H4 (cell line): ENCODE measurements at places on chromosomes 16 and 17. TPM values are rescaled to one million over a fixed set of nuclear protein-coding genes. Genes with fewer than 3 reads are reported as not detected.
A peak's percentile ranks its signal among the peaks of the same experiment; 100 is the strongest.

GRCh38 chr17:74920642-74921025, 2.4 kb downstream of the USH1G start:
- no peak for DNase-seq

- no peak for DNase-seq
Measured at GRCh38 chr17:34365340-34365739, 2.3 kb upstream of the CCL1 start.

- no peak for DNase-seq
Measured at GRCh38 chr16:19282101-19282500, 3.4 kb upstream of the CLEC19A start.

DNA sequence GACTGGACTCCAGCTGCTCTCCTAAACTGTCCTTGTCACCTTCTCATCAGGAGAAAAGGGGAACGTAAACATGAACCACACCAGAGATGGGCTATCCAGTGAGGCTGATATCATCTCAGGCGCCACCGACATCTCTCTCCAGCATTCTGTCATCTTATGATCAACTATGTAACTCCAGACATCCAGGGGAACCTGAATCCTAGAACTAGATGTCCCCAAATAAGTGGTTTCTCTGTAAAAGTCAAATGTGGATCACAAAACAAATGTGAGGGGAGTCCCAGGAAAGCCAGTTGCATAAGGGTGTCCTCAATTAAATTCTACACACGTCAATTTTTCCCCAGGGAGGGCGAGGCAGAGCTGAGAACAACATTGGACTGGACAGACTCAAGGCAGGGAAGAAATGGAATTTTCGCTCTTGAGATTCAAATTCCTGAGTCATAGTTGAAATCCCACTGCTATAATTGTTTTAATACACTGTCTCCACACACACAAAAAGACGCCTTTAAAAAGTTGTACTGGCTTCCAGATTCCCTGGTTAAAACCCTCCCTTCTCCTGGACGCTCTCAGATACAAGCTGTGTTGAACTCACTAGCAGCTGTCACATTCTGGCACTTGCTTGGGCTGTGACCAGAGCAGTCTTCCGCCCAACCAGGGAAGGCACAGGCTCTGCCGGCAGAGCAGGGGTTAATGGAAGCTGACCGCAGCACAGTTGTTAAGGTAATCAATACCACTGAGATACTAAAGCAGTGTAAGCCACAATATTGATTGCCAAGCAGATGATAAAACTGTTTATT, 62.6 kb downstream of the ZFHX3 start:
- DNase-seq = no peak

DNA sequence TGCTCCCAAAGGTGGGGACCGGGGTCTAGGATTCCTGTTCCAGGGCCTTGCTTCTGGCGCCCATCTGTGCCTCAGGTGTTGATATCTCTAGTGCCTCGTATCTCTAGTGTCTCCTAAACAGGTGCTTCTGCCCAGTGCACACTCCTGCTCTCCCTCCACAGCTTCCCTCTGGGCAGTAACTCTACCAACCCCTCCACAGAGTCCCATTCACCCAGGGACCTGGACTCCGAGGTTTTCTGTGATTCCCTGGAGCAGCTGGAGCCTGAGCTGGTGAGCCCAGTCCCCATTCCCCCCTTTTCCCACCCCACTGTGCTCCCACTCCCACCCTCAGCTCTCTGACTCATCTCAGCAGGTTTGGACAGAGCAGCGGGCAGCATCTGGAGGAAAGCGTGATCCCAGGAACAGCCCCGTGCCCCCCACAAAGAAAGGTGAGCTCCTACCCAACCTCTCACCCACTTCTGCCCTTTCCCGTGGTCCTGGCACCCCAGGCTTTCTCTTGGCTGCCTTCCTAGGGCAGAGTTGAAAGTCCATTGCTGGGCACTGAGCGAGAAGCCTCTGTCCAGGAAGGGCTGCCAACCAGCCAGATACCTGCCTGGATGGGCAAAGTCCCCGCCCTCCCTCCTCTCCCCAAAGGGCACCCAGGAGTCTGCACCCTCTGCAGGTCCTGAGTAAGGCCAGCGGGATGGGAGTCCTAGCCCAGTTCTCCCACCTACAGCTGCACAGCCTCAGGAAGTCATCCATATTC, 2.2 kb downstream of the ACBD4 start:
- no peak for DNase-seq

DNA sequence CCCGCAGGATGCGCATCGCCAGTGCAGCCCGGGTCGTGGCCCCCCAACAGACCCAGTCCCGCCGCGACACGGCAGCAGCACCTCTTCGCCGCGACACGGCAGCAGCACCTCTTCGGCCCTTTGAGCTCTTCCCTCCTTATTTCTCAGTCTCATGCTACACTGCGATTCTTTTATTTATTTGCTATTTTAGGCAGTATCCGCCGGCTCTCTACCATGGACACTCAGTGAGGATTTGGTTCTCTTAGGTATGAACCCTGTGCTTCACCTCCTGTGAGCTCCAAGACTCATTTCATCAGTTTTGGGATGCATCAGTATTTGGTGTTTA, 8.3 kb upstream of the MAP2K3 start:
- DNase-seq = no peak

DNA sequence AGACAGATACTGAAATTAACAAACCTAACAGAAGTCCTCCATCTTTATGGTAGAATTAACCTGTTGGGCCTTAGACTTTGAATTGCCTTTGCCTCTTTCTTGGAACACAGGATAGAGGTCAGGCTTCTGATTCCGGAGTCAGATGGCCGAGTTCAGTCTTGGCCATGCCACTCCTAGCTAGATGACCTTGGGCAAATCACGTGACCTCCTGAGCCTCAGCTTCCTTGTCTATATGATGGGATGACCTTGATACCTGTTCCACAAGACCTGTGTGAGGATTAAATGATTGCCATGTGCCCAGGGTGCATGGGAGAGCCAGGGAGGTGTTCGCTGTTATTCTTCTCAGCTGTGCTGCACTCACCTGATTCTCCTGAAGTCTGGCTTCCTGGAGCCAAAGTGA, 161.4 kb downstream of the CMIP start:
- no peak for DNase-seq

RNF166 gene
- 16.0 and 30.4 TPM in 2 replicates for total RNA-seq

DNA sequence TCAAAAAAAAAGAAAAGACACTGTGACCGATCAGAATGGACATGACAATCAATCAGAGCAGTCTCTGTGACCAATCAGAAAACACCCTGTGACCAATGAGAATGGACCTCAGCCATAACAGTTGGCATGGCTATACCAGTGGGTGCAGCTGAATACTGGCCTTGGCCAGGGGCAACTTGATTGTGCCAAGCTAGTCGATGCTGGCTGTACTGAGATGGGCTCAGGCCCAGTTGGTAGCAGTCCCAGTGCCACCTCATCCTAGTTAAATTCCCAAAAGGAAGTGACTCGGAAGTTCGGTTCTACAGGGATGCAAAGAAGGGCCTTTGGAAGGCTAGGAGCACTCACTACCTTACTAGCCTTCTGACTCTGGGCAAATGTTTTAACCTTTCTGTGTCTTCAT, 37.2 kb upstream of the BCO1 start:
- DNase-seq = no peak

GRCh38 chr16:35252356-35252936, 1793.0 kb downstream of the TP53TG3F start:
- no peak for DNase-seq

TMEM92 gene
- total RNA-seq = 5.6 and 7.4 TPM in 2 replicates

DNA sequence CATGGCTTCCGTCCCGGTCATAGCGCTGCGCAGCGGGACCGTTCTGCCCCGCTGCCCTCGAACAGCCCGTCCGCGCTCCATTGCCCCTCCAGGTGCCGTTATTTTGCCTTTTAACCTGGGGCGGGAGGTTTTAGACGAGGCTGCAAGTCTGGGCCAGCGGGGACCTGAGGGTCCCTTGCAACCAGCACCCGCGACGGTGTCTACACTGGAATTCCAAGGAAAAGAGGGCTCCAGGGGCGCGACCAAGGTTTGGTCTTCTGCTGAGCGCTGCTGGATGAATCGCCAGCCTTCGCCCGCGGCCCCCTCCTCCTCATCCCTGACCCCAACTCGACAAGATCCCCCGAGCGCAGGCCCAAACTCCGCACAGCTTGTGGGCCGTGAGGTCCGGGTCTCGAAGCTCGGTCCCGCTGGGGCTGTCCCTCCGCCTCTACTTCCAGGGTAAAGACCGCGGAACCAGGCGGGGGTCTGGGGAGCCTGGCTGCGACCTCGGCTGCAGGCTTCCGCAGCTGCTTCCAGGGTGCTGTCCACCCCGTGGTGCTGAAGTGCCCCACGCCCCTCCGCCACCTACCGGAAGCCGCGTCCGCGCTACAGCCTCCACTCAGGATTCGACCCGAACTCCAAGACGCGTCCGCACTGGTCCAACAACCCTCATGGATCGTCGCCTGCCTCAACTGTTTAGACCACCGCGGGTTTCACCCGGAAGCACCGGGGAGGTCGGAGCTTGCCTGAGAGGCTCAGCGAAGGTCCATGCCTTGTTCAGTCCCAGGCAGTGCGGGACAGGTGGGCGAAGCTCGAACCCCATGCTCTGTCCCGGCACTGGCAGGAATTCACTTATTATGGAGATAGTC, 10.1 kb upstream of the CA4 start:
- no peak for DNase-seq

- DNase-seq = peak; percentile 68
Measured at GRCh38 chr16:22948603-22949368, 134.8 kb downstream of the HS3ST2 start.

- no peak for DNase-seq
Measured at GRCh38 chr16:54067322-54068065, 219.1 kb downstream of the IRX3 start.

GRCh38 chr17:49452661-49453060, 38.0 kb upstream of the PHB1 start:
- DNase-seq = no peak

- DNase-seq = no peak
Measured at GRCh38 chr17:64196601-64197000, 66.5 kb downstream of the TEX2 start.

GRCh38 chr16:27417047-27417671, 15.2 kb downstream of the IL21R start:
- DNase-seq = no peak
